ENCODE measurements at places on chromosomes 12 and 14.
A peak's percentile ranks its signal among the peaks of the same experiment; 100 is the strongest.

GRCh38 chr14:99277530-99277929, 5.5 kb upstream of the BCL11B start:
- DNase-seq: no peak

DNA sequence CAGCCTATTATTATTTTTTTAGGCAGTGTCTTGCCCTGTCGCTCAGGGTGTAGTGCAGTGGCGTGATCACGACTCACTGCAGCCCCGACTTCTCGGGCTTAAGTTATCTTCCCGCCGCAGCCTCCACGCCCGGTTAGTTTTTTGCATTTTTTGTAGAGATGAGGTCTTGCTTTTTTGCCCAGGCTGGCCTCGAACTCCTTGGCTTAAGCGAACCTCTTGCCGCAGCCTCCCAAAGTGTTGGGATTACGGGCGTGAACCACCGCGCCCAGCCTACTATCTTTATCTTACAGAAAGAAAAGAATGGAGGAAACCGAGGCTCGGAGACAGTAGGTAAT, 507 bp upstream of the PTPN11 start:
- DNase-seq: no peak

DNA sequence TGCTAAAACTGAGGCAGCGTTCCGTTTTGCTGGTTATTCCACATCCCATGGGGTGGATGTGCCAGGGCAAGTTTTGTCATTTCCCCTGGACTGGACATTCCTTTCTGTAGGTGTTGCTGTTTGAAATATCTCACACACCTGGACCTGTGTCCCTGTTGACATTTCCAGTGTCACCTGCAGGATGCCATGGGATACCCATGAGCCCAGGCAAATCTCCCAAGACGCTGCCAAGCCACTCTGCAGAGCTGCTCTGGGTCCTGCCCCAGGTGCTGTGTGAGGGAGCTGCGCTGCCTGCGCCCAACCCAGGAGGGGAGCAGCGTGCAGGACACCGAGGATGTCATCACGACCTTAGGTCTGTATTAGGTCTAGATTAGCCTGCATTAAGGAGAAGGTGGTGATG, 5.2 kb upstream of the PACS2 start:
- no peak for DNase-seq

DNA sequence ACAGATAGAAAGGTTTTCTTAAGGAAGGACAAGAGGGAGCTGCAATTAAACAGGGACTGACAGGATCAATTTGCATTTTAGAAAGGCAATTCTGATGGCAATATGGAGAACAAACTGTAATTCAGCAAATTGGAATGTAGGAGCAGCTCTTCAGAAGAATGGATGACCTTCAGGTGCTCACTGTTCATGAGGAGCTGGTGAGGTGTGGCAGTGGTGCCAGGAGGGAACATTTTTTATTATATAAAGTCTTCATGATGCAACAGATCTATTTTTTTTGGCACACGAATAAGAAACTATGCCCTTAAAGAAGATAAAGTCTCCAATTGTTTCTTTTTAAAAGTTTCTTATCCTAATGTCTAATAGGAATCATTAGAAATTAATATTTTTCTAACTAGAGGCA, 151.7 kb downstream of the SLC38A4 start:
- DNase-seq: no peak

DNA sequence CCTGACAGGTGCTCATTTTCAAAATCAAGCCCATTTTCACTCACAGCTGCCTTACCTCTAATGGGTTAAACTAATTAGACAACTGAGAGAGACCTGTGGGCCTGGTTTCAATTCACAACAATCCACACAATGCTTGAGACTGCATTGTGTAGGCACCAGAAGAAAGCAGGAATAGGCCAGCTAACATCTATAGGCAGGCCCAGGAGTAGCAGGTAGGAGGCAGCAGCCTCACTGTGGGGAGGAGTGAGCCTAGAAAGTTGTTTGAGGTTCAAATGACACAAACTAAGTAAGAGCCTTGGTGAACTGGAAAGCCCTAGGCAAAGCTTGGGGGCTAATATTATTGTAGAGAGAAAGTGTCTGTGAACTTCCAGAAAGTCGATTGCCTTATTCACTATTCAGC, 289.5 kb upstream of the CCDC196 start:
- no peak for DNase-seq

DNA sequence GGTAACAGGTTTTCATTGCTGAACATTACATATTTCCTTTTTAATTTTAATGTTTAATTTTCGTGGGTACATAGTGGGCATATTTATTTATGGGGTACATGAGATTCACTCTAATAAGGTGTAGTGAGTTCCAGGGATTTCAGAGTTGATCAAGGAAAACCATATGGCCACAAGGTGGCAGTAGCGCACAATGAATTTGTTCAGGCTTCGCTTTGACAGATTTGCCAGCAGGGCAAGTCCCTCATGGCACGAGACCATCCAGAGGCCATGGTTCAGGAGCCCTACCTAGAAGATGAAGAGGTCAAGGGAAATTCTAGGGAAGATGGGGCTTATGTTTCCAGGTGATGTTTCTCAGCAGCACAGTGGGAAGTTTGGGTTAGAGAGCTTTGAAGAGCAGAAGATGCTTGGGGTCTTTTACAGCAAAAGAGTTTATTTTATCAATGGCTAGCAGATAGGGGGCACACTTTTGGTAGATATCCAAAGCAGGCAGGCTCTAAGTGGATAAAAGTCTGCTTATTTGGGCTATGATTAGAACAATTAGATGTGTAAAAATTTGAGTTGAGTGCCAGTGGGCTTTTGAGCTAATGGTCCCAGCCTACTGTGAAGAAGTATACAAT, 1004.4 kb downstream of the AACS start:
- peak; percentile 68 for DNase-seq
